ENCODE measurements at places on chromosomes 13 and 19.

- no peak for DNase-seq
Observed at GRCh38 chr19:58154287-58154678, 3.7 kb upstream of the ZNF329 start.

DNA sequence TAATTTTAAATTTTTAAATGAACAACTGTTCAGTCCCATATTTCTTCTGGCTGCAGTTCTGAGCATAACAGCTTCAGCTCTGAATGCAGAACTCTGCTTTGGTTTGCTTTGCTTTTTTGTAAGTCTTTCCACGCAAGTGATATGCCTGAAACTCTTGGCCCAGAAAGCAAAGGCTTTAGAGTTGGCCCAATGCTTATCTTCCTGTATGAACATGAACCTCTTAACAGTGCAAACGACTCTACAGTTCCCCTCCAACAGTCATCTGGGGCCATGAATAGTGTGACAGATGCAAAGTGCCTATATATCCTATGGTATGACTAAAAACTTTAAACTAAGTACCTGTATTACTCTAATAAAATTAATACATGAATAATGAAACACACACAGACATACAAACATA, 14.7 kb downstream of the ZNF112 start:
- DNase-seq, result no peak

- no peak for DNase-seq
Observed at GRCh38 chr13:24073657-24074056, 86.9 kb upstream of the SPATA13 start.

- no peak for DNase-seq
Observed at GRCh38 chr19:53626976-53627375, 4.8 kb upstream of the DPRX start.

- DNase-seq, result no peak
Observed at GRCh38 chr13:108915634-108916512, 286.5 kb downstream of the MYO16 start.

DNA sequence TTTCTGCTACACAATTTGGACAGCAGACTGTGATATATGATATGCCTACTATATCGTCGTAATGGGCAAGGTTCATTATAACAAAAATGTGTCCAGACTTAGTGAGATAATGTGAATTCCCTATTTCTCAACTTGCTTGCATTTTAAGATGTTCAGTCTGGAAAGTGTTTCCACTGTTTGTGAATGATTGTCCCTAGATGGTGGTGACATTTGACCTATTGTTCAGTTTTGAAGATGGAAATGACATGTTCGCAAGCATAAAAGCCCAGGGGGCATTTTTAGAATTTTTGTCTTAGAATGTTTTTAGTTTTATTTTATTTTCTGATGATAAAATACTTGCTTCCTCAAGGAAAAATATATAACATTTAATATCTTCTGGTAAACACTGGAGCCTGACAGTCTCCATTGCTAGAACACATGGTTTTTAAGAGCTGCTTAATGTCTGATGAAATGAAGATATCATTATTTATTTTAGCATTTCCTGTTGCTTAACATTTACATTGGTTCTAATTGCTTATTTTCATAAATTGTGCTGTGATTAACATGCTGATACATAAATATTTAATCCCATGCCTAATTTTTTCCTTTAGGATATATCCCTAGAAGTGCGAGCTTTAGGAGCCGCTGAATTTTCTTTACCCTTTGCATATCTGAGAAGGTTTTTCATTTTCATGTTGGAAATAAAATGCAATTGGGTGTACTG, 27.1 kb downstream of the MBNL2 start:
- no peak for DNase-seq

GRCh38 chr13:23547000-23547590, 23.1 kb upstream of the TNFRSF19 start:
- no peak for DNase-seq

DNA sequence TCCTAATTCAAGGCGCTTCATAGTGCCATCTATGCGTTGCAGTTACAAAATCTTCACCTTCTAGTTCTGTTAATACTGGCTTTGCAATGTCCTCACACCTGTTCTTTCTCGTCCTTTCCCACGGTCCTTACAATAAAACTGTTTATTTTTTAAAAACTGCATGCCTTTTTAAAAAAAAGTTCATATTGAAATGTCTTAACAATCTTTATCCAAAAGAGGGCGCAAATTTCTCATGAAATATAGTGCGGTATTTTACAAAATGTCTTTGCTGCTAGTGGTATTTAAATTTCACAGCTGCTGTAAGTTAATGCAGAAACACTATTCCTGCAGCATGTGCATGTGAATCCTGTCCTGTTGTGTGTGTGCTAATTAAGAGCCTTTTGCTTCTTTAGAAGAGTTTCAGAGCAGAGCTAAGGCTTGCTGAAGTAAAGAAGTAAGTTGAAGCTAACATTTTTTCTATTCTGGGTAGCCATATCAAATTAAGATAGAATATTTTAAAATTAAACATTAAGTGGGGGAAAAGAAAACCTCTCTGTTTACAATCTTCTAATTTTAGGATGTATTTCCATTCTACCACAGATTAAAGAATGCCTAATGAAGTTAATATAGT, 15.8 kb upstream of the CLDN10 start:
- DNase-seq, result peak; percentile 29

DNA sequence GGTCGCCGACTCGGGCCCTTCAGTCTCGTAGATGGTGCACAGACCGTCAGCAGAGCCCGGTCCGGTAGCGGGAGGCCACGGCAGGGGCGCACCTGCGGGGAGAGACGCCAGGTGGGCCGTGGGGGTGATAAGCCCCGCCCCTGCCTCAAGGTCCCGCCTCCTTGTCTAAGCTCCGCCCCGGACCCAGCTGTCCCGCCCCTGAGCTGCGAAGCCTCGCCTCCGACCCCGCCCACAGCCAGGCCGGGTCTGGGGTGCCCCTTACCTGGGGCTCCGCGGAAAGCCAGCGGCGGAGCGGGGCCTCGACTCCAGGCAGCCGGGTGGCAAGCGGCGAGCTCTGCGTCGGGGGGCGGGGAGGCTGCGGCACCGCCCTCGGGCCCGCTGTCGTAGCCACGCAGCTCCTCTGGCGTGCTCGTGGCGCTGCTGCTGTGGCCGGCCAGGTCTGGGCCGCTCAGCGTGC, 4.7 kb downstream of the PRR36 start:
- DNase-seq, result peak; percentile 45

GRCh38 chr13:23953860-23954512, 56.7 kb upstream of the C1QTNF9B start:
- no peak for DNase-seq

DNA sequence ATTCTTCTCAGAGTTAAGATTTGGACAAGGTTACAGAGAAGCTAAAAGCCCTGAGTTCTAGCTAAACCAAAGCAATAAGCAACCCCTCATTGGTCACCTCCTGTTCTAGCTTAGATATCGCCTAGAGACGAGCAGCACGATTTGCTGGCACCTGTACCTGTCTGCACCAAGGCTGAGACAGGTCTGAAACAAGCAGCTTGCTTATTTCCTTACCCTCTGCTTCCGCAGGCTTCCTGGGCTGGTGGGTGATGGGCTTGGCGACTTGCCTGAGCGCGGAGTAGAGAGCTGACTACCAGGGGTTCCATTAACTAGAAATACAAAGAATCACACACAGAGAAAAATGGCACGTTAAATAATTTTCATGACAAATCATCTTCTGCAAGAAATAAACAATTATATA, 276.9 kb downstream of the DCLK1 start:
- DNase-seq, result no peak

GRCh38 chr13:45596800-45597475, 18.6 kb downstream of the ERICH6B start:
- DNase-seq, result no peak

DNA sequence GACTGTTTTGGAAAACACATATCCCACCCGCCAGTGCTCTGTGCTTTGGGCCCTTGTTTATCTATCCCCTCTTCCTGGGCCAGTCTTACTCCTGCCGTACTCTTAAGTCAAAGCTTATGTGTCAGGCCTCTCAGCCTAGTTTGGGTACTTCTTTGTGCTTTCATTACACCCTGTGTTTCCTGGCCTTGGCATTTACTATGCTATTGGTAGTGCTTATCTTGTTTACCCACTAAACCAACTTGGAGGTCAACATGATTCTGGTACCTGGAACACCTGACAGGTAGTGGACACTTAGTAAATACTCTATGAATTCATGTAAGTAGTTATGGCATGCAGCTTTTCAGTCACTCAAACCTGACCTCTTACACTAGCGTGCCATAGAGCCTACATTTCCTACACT, 2.4 kb downstream of the POLR1D start:
- DNase-seq, result no peak

GRCh38 chr13:112899281-112900225, 69.5 kb upstream of the MCF2L start:
- no peak for DNase-seq

DNA sequence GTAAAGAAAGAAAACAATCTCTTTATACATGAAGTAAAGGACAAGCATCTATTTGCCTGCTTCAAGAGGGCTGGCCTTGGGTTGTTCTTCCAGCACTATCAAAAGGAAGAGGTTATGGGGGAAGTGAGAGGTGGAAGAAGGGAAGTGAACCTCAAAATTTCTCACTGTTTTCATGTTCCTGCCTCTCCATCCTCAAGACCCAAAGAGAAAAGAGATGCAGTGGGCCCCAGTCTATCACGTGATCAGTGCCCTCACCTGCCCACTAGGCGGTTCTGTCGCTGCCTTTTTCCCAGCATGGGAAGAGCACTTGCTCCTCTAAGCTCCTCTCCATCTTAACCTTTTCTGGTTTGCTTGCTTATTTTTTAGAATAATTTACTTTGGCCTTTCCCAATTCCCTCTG, 6.2 kb upstream of the USP12 start:
- no peak for DNase-seq

- DNase-seq, result no peak
Observed at GRCh38 chr19:45293682-45294081, 29.0 kb downstream of the CKM start.

DNA sequence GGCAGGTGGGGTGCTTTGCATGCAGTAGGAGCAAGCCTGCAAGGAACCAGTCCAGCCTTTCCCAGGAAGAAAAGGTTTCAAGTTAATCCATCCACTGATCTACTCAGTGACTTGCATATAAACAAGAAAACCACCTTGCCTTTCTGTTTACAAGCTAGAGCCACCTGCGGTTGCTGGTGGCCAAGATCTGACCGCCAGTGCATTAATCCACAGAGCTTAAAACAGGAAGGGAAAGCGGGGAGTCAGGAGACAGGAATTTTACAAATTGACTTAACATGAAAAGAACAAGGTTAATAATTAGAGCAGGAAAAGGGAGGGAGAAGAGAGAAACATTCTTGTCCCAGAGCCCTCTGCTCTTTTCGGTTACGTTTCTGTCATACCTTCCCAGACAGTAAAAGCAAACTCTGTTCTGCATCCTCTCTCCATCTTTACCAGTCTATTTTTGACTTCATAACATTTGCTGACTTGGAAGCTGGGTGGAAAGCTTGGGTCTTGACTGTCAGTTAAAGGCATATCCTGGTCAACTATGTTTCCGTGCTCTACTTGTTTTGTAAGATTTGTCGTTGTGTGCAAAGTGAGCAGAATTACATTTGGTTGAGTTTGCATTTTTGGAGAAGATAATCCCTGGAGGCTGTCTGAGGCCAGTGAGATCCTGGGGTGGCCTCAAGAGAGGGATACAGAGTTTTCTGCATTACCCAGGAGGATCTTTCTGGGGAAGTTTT, 760.6 kb downstream of the EFNB2 start:
- no peak for DNase-seq

- no peak for DNase-seq
Observed at GRCh38 chr19:3047496-3048189, 14.7 kb downstream of the TLE5 start.

DNA sequence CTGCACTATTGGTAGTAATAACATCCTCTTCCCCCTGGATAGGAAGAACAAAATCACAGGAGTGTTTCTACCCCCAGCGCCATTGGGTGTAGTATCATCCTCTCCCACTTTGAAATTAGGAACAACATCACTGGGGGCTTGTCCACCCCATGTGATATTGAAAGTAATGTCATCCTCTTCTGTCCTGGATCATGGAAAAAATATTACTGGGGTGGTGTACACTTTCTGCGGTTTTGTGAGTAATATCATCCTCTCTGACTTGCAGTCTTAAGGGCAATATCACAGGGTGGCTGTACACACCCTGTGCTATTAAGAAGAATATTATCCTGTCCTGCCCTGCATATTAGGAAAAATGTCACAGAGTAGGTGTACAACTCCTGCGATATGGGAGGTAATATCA, 4.9 kb upstream of the RGCC start:
- DNase-seq, result no peak

DNA sequence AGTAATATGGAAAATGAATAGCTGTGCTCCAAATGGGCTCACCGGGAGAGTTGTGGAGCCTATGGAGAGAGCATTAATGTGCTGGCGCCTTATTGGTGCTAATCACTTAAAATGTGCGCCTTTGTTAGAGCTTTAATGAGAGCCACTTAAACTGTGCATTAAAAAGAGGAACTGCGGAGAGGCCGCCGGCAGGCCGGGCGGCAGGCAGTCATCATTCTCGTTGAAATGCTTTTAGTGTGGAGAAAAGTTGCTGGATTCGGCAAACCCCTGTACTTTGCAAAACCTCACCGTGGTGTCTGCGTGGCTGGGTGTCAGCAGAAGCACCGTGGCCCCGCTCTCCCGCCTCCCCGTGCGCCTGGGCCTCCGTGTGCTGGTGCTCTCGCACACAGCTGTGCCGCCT, 105.5 kb downstream of the KDM4B start:
- DNase-seq, result peak; percentile 17

GRCh38 chr13:65314008-65314407, 1916.1 kb downstream of the PCDH9 start:
- DNase-seq, result no peak

All from NCI-H1105 treated with DMSO at 0.1 percent for 48 hours (cell line).